ENCODE measurements at places on chromosomes 11 and 22. TPM values are rescaled to one million over a fixed set of nuclear protein-coding genes. Genes with fewer than 3 reads are reported as not detected.
A peak's percentile ranks its signal among the peaks of the same experiment; 100 is the strongest.

DNA sequence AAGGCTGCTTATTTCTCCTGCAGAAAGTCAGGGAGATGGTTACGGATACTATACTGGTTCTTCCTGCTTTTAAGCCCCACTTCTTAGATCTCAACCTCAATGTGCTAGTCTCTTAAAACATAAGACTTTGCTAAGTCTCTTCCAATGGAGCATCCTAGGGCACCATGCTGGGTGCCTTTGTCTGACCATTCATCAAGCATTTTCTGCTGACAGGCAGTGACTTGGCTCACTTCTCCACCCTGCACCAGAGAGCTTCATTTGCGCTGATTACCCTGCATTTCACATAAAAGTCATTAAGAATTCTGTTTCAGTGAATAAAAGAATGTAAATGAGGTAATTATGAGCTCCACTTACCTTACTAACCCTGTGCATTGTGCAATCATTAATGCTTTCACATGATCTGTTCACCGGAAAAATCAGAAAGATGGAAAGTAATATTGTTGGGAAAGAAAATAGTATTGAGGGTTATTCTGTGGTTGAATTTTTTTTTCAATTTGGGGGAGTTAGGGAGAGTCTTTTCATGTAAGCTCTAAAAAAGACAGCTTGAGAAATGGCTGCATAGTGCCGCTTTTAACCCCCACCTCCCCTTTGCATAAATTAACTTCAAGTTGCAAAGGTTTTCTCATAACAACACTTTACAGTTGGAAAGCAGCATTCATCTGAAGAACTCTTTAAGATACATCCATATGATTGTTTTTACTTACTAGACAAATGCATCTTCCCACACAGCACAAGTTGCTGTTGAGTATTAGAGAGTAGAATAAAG, 677.3 kb upstream of the KIRREL3 start:
- no peak for DNase-seq

GRCh38 chr11:95147364-95147905, 57.8 kb downstream of the ENDOD1 start:
- DNase-seq: no peak

DNA sequence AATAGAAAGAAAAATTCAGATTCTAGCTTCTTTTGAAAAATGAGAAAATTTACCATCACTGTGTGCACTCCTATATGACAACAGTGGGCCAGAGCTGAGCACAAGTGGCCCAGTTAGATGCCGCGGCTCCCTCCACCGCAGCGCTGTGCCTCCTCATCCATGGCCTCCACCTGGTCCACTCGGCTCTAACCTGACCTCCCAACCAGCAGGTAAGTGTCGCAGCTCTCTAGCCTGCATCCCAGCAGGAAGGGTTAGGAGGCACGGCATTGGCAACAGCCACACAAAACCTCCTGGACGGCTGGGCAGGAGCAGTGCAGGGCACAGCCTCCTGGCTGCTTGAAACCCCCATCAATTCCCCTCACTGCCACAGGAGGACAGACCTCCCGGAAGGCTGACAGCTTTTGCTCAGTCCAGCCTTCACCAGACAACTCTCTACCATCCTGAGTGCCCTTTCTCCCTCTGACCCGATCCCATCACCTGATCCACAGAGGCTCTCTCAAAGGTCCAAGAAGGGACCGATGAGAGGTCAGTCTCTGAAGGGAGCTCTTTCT, 76.1 kb downstream of the RPL27A start:
- no peak for DNase-seq

DNA sequence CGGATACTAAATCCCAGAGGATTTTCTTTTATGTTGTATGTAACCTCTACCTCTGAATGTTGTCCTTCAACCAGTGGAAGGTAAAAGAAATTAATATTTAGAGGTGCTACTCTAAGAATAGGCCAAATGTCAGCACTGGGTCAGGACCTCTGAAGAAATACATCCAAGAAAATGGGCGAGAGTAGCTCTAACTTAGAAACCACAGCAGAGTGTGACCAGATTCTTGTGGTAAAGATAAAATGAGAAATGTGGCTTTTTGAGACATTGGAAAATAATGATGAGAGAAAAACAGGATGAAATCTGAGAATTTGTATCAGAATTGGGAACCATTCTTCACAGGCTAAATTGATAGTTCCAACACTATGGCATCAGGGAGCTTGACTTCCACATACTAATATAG, 63.5 kb downstream of the CSTPP1 start:
- no peak for DNase-seq

- no peak for DNase-seq
Observed at GRCh38 chr11:120499859-120500258, 11.7 kb upstream of the GRIK4 start.

GRCh38 chr22:47841156-47841555, 1078.7 kb downstream of the TBC1D22A start:
- no peak for DNase-seq

GRCh38 chr11:67300756-67301312, 2.5 kb upstream of the SSH3 start:
- DNase-seq: no peak

DNA sequence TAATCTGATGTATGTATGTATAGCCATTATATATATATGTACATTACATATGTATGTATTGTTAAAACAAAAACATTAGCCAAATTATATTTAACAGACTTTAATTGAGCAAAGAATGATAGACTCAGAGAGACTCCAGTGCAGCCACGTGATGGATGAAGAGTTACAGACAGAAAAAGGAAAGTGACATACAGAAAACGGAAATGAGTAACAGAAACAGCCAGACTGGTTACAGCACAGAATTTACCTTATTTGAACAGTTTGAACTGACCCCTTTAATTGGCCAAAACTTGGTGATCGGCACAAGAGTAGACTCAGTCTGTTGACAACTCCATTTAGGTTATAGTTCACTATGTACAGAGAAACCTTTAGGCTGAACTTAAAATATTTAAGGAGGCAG, 35.0 kb downstream of the CHORDC1 start:
- DNase-seq: no peak

GRCh38 chr22:21038405-21038804, 6.0 kb upstream of the SLC7A4 start:
- DNase-seq: no peak

DNA sequence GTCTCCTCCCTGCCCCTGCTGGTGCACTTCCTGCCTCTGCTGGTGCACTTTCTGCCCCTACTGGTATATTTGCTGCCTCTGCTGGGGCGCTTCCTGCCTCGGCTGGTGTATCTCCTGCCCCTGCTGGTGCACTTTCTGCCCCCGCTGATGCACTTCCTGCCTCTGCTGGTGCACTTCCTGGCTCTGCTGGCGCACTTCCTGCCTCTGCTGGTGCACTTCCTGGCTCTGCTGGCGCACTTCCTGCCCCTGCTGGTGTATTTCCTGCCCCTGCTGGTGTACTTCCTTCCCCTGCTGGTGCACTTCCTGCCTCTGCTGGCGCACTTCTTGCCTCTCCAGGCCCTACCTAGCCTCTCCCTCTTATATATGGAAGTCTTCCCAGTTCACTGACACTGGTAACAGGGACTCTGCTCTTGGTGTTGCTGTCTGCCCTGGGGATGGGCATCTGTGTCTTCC, 10.1 kb downstream of the MTFP1 start:
- DNase-seq: peak; percentile 78

GRCh38 chr22:19292458-19293230, 1.1 kb upstream of the CLTCL1 start:
- DNase-seq: no peak

- DNase-seq: no peak
Observed at GRCh38 chr11:16825968-16826367, 87.5 kb downstream of the C11orf58 start.

- no peak for DNase-seq
Observed at GRCh38 chr11:27227736-27228135, 135.3 kb downstream of the CCDC34 start.

DNA sequence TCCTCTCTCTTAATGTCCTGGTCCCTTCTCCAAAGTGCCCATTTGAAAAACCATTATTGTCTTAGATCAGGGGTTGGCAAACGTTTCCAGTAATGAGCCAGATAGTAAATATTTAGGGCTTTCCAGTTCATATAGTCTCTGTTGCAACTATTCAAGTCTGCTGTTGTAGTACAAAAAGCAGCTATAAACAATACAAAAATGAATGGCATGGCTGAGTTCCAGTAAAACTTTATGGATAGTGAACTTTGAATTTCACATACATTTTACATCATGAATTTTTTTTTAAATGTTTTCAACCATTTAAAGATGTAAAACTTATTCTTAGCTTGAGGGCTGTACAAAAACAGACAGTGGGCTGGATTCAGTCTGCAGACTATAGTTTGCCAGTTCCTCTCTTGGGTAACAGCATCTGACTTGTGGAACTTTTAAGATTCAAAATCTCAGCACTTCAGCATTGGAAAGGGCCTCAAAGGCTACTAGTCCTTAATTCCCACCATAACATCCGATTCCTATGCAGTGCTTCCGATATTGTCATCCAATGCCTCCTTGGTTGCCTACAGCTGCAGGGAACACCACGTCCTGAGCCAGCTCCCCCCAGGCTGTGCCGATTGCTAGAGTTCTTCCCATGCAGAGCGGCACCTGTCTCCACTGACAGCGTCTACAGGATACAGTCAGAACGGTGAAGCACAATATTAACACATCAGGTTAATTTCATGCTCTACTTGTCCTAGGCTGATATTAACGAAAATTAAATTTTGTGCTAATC, 65.6 kb upstream of the E2F8 start:
- DNase-seq: no peak

- DNase-seq: no peak
Observed at GRCh38 chr22:27996529-27996925, 77.5 kb upstream of the PITPNB start.

- no peak for DNase-seq
Observed at GRCh38 chr11:85394283-85394682, 232.9 kb downstream of the DLG2 start.

GRCh38 chr11:1486054-1486825, at the start of gene MOB2:
Gene MOB2 (minus strand): TSS chr11:1486779. CDS start chr11:1486556, 223 bp downstream.
- no peak for DNase-seq

GRCh38 chr11:86301742-86302091, 323 bp upstream of the HIKESHI start:
- no peak for DNase-seq

- DNase-seq: no peak
Observed at GRCh38 chr11:17801166-17801565, 66.6 kb downstream of the KCNC1 start.

- peak; percentile 66 for DNase-seq
Observed at GRCh38 chr22:40036591-40037225, 42.0 kb downstream of the FAM83F start.

GRCh38 chr11:120690406-120690805, 178.9 kb downstream of the GRIK4 start:
- no peak for DNase-seq

DNA sequence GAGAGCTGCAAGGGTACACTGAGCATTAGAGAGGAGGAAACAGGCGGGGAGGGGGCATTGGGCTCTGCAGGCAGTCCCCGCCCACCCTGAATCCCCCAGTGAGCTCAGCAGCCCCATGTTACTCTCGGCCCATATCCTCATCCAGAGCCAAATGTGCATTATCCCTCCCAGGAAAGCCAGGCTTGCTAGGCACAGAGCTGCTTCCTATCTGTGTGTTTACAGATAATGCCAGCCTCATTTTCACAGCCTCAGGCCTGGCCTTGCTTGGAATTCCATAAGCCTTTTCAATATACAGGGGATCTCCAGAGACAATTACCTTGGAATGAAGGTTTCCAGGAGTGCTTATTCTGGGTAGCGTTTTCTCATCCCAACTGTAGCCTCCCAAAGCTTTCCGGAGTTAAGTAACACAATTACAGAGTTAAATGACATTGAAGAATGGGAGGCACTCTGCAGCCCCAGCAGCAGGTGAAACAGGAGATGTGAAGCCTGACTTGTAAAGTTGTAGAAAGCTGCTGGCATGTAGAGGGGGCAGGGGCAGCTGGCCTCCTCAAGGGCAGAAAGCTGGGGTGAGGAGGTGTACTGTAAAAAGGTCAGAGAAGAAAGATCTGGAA, 91.5 kb upstream of the TBCEL start:
- DNase-seq: no peak

- DNase-seq: peak; percentile 14
Observed at GRCh38 chr22:28792491-28793383, 7.6 kb downstream of the XBP1 start.

GRCh38 chr11:47478651-47479329, 29.9 kb upstream of the RAPSN start:
- no peak for DNase-seq

GRCh38 chr11:108115500-108116140, 5.7 kb upstream of the ACAT1 start:
- no peak for DNase-seq

The DUSP8 gene
- 5.1 TPM for total RNA-seq

The PKP3 gene
- total RNA-seq: 0.16 TPM

The TCN1 gene
- not detected for total RNA-seq

The ANO1 gene
- not detected for total RNA-seq

The DERL3 gene
- 2.6 TPM for total RNA-seq

The GALNT18 gene
- 2.5 TPM for total RNA-seq

The MLC1 gene
- 0.17 TPM for total RNA-seq

The CATSPERZ gene
- 1.1 TPM for total RNA-seq

The HORMAD2 gene
- 0.12 TPM for total RNA-seq

The ALX4 gene
- total RNA-seq: not detected

The PLEKHA7 gene
- total RNA-seq: 11.0 TPM

The CHRNA10 gene
- total RNA-seq: 1.9 TPM

The ISX gene
- total RNA-seq: not detected

Data from activated T-cell treated with anti-CD3 and anti-CD28 coated beads, Interleukin-2, amount 50 U/mL, for 72 hours (primary cell).